ENCODE measurements at places on chromosomes 2 and 18.

GRCh38 chr18:36329684-36330434 is 32.3 kb downstream of the FHOD3 start:
- DNase-seq: no peak

GRCh38 chr2:64447317-64448040 is 6.5 kb upstream of the LGALSL start:
- no peak for DNase-seq

GRCh38 chr2:192328297-192328696 is 133.6 kb upstream of the TMEFF2 start:
- DNase-seq: no peak

DNA sequence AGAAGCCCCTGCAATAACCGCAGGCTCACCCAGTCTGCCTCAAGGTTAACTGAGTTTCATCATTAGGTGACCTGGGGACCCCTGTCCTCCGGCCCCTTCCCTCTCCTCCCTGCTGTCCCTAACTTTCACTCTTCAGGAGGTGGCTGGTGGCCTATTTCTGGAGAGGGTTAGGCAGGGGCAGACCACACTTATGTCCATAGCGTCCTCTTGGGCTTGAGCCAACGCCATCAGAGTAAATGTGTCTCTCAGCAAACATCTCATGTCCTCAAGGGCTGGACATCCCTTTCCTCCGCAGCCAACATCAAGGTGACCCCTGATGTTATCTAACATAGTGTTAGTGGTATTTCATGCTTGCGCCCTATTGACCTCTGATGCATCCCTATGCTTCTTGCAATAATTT is 114.8 kb downstream of the BCL11A start:
- no peak for DNase-seq

DNA sequence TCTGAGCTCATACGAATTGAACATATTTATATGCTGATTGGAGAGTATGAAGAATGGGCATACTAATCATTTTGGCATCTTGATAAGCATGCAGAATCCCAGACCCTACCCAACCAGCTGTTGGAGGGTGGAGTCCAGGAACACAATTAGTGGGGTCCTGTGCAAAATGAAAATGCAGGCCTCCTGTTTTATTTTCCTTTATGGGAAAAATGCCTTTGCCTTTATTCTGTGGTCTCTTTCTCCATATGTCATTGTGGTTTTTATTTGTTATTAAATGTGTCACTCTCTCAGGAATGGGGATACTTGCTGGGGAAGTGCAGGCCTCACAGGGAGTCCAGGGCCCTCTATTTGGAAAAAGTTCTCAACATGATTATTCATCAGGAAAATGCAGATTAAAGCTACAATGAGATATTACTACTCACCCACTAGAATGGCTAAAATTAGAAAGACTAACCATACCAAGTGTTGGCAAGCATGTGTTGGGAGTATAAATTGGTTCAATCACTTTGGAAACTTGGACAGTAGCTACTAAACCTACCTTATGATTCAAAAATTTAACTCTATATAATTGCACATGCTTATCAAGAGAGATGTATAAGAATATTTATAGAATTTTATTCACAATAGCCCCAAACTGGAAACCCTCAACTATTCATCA is 223.1 kb upstream of the FBXO11 start:
- no peak for DNase-seq

DNA sequence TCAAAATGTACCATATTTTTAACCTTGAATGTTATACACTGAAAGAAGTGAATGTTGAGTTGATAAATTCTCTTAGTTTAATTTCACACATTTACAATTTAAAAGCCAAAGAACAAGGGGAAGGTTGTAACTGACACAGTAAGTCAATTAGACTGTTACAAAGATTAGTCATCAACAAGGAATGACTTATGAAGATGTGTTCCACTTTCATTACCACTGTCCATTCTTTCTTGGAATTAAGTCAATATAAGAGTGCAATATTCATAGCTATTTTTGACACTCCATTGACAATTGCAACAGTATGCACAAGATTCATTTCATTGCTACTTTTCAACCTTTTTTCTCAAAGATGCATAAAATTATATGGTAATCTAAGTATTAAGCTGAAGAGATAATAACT is 291.3 kb downstream of the RIT2 start:
- DNase-seq: no peak

- DNase-seq: no peak
These were observed 238.0 kb downstream of the GULP1 start for GRCh38 chr2:188529710-188530109.

DNA sequence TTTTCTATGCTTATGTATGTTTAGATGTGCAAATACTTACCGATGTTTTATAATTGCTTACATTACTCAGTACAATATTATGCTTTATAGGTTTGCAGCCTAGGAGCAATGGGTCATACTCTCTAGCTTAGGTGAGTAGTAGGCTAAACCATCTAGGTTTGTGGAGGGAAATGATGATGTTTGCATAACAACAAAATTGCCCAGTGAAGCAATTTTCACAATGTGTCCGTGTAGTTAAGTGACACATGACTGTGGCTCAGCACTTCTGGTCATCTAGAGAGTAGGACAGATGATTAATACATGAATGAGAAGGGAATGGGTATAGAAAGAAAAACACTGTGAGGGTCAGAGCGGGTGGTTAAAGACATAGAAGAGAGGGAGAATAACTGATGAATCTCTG is 2116.2 kb upstream of the PIK3C3 start:
- no peak for DNase-seq

DNA sequence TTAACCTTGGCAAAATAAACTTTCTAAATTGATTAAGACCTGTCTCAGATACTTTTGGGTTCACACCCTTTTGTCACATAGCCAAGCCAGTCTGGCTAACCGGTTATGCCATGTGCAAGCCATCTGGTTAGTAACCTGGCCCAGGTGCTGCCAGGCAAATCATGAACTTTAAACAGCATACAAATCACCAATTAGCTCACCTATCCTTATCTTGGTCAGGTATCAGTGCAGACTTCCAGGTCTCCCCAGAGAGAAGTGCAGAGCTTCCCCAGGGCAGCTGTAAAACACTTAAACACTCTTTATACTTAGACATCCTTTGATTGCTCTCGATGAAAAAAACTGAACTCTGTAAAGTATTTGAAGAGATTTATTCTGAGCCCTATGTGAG is 14.9 kb upstream of the MC5R start:
- no peak for DNase-seq

- DNase-seq: peak; percentile 32
These were observed 77.3 kb downstream of the POLE4 start for GRCh38 chr2:75035444-75036353.

- DNase-seq: no peak
These were observed 25.4 kb upstream of the CNTNAP5 start for GRCh38 chr2:123999681-124000080.
